ENCODE measurements at places on chromosomes 2 and 18. TPM values are rescaled to one million over a fixed set of nuclear protein-coding genes. Genes with fewer than 3 reads are reported as not detected.
A peak's percentile ranks its signal among the peaks of the same experiment; 100 is the strongest.

GRCh38 chr18:49371786-49372185 lies 88.7 kb downstream of the DYM start:
- H3K36me3 ChIP-seq = peaks cover 5% of the 10 kb centered on the region
- no peak for DNase-seq
- H3K27me3 ChIP-seq = no peaks in the 10 kb centered on the region
- no peaks in the 10 kb centered on the region for H3K4me1 ChIP-seq
- H3K27ac ChIP-seq = no peak overlapping the region

DNA sequence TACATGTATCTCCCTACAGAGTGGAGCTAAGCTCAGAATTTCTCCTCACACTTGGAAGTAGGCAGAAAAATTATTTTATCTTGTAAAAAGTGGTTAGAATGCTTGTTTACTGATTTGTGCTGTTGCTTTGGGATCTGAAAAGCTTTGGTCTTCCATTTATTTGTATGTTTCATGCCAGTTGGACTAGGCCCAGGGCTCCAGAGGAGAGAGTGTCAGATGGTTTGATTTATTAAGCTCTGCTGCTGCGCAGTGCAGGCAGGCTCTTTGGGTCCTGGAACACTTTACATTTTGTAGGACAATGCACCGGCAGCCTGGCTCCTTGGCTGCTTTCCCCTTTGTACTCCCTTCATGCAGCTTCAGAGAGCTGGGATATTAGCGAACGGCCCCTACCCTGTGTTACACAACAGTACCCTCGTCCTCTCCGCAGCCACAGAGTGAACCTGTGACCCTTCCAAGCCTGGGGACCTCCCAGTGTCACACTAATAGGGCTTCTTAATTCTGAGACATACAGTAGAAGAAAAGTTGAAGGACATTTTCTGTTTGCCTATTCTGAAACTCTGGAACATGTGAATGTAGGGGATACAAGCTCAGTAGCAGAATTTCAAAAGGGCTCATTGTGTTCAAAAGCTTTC lies 56.7 kb upstream of the EML6 start:
- peaks cover 31% of the 10 kb centered on the region for H3K4me1 ChIP-seq
- no peaks in the 10 kb centered on the region for H3K27me3 ChIP-seq
- H3K27ac ChIP-seq = peak overlapping the region; percentile 73
- no peak for DNase-seq

DNA sequence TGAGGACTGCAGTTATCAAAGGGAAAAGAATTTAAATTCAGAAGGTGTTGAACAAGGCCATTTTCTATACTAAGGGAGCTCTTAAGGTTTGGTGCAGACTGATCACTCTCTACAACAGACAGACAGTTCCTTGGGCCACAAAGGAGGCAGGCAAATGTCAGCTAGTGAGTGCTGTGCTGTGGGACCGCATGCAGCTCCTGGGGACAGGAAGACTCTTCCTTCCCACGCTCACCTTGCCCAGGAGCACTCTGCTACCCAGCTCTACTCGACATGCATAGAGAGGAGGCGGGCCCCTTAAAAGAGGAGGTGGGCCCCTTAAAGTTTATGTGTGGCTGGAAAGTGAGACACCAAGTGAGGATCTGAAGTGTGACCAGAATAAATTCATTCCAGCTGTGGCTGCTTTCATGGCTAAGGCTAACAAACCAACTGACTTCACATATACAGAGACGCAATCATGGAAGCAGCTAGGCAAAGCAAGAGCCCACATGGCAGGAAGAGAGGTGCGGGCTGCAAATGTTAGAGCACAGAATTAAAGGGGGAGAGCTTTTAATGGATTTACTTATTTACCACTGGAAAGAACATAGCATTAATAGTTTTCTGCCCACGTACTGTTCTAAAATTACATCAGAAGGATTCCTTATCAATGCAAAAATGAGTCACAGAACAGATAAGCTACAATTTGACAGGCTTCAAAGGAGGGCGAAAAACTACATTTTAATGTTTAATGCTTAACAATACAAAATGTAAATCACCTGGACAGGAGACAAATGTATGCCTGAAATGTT lies 101.4 kb upstream of the RNU4ATAC start:
- H3K36me3 ChIP-seq = peaks cover 52% of the 10 kb centered on the region
- peaks cover 5% of the 10 kb centered on the region for H3K4me1 ChIP-seq
- DNase-seq = no peak
- no peaks in the 10 kb centered on the region for H3K27me3 ChIP-seq

- H3K4me3 ChIP-seq = no peak overlapping the region
- DNase-seq = no peak
- no peaks in the 10 kb centered on the region for H3K36me3 ChIP-seq
These were observed 99.5 kb downstream of the EPB41L3 start for GRCh38 chr18:5444269-5444668.

- peak; percentile 36 for DNase-seq
- no peak overlapping the region for H3K4me3 ChIP-seq
- peak overlapping the region; percentile 51 for H3K27ac ChIP-seq
- H3K36me3 ChIP-seq = no peaks in the 10 kb centered on the region
- H3K4me1 ChIP-seq = no peaks in the 10 kb centered on the region
These were observed 31.9 kb downstream of the ABHD3 start for GRCh38 chr18:21672521-21673267.

GRCh38 chr2:148917431-148917830 lies 42.4 kb downstream of the KIF5C start:
- no peak overlapping the region for H3K27ac ChIP-seq
- no peak overlapping the region for H3K4me3 ChIP-seq
- DNase-seq = no peak
- H3K27me3 ChIP-seq = no peaks in the 10 kb centered on the region
- no peaks in the 10 kb centered on the region for H3K4me1 ChIP-seq

DNA sequence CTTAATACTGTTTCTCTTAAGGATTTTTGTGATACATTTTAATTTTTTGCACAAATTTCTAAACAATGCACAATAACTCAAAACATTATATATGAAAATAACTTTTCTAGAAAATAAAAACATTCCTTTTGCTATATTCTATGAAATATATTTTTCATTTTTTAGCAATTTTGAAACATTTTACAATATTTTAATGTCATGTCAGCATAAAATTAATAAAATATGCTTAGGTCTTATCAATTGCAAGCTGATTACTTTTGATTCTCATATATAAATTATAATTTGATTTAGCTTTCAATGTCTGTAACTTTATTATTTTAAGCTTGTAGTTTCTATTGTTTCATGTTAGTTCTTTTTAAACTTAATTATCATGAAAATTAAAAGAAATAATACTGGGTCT lies 898.7 kb downstream of the TMEM182 start:
- no peak overlapping the region for H3K4me3 ChIP-seq
- no peak for DNase-seq
- no peaks in the 10 kb centered on the region for H3K36me3 ChIP-seq

GRCh38 chr2:105977212-105977611 lies 216.9 kb downstream of the UXS1 start:
- no peak for DNase-seq
- no peak overlapping the region for H3K4me3 ChIP-seq
- no peaks in the 10 kb centered on the region for H3K4me1 ChIP-seq
- H3K27ac ChIP-seq = no peak overlapping the region

The RAB11FIP5 gene
- 17.1 TPM for polyA plus RNA-seq

The CCDC74B gene
- polyA plus RNA-seq = 14.5 TPM

The ABCB6 gene
- 27.4 TPM for polyA plus RNA-seq

- H3K27ac ChIP-seq = no peak overlapping the region
- no peaks in the 10 kb centered on the region for H3K27me3 ChIP-seq
- H3K4me3 ChIP-seq = no peak overlapping the region
- peak; percentile 19 for DNase-seq
These were observed 1139.4 kb upstream of the GYPC start for GRCh38 chr2:125516496-125517109.

The SPATA3 gene
- not detected for polyA plus RNA-seq

- no peak overlapping the region for H3K27ac ChIP-seq
- no peaks in the 10 kb centered on the region for H3K27me3 ChIP-seq
- peaks cover 45% of the 10 kb centered on the region for H3K4me1 ChIP-seq
- no peaks in the 10 kb centered on the region for H3K36me3 ChIP-seq
These were observed 79.1 kb upstream of the ETAA1 start for GRCh38 chr2:67318031-67318430.

The GALR1 gene
- polyA plus RNA-seq = not detected

Data from SK-N-SH (cell line).